Activated B cell treated with CpG ODN at 0.5 μM for 24 hours (primary cell): ENCODE measurements at places on chromosomes 16 and 17.

- no peak for DNase-seq
Measured at GRCh38 chr16:1890024-1890707, 18.2 kb upstream of the MEIOB start.

GRCh38 chr16:10938796-10939648, 3.2 kb downstream of the DEXI start:
- no peak for DNase-seq

DNA sequence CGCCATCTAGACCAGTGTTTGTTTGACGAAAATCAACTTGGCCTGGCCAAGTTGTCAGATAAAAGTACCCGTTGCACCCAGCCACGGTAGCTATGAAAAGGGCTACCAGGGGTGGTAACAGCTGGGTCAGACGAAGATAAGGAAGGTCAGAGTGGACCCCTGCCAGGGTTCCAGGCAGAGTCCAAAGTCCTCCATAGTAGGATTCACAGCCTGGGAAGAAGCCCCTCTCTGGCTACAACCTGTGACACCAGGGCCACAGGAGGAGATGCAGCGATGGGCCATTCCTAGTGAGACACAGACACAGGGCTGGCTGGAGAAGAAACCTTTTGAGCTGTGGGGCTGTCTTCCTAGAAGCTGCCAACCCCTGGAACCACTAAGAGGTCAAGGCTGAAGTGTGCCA, 39.3 kb downstream of the MEAK7 start:
- DNase-seq: no peak

- DNase-seq: no peak
Measured at GRCh38 chr17:16909472-16910246, 62.3 kb downstream of the TNFRSF13B start.

DNA sequence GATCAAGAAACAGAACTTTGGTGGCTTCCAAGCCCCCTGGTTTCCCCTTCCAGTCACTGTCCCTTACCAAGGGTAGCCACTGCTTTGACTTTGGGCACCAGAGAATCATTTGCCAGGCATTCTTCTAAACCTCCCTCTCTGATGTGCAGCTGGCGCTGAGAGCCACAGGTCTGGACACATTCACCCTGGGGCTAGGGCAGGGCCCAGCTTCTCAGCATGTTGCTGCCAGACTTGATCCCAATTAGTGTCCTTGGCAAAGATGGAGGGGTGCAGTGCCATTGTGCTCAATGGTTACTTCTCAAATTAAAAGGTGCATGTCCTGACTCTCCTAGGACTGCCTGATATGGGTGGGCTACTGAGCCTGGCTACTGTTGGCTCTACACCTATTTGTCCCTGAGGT, 7.6 kb upstream of the SLC47A2 start:
- DNase-seq: no peak

DNA sequence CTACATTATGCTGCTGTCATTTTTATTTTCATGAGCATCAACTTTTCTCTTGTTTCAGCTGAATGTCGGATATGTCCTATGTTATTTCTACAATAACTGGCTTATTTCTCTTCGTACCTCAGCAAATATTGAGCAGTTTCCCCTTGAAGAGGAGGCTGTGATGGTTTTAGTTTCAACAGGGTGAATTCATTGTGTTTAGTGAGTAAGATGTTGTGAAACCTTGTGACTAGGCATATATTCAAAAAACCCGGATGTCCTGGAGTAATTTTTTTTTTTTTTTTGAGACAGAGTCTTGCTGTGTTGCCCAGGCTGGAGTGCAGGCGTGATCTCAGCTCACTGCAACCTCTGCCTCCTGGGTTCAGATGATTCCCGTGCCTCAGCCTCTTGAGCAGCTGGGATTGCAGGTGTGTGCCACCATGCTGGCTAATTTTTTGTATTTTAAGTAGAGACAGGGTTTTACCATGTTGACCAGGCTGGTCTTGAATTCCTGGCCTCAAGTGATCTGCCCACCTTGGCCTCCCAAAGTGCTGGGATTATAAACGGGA, 11.1 kb downstream of the CPD start:
- no peak for DNase-seq

DNA sequence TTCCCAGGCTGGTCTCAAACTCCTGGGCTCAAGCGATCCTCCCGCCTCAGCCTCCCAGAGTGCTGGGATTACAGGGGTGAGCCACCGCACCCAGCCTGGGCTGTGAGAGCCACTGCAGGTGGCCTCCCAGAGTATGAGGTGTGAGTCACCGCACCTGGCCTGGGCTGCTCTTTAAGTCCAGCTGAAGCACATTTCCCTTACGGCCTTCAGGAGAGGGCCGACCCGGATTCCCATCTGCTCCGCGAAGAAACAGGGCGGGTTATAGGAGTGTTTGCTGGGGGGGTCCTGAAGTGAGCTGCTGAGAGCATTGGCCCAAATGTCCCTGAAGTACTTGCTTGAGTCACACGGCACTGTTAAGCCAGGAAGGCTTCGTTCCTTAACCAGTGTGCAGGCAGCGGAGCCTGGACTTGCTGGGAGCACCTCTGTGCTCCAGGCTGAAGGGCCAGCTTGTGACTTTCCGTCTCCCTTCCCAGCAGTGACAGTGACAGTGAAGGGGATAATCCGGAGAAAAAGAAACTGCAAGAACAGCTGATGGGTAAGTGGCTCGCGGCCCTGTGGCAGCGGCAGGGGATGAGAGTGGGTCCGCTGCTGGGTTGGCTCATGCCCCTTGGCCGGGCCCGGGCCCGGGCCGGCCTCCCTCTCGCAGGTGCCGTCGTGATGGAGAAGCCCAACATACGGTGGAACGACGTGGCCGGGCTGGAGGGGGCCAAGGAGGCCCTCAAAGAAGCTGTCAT, 7.2 kb downstream of the VPS4A start:
- no peak for DNase-seq

- DNase-seq: no peak
Measured at GRCh38 chr17:67132366-67132765, 88.0 kb downstream of the CACNG1 start.

- no peak for DNase-seq
Measured at GRCh38 chr17:78672005-78672404, 94.8 kb upstream of the DNAH17 start.

GRCh38 chr17:77385750-77386501, 245.2 kb downstream of the SEC14L1 start:
- DNase-seq: no peak

DNA sequence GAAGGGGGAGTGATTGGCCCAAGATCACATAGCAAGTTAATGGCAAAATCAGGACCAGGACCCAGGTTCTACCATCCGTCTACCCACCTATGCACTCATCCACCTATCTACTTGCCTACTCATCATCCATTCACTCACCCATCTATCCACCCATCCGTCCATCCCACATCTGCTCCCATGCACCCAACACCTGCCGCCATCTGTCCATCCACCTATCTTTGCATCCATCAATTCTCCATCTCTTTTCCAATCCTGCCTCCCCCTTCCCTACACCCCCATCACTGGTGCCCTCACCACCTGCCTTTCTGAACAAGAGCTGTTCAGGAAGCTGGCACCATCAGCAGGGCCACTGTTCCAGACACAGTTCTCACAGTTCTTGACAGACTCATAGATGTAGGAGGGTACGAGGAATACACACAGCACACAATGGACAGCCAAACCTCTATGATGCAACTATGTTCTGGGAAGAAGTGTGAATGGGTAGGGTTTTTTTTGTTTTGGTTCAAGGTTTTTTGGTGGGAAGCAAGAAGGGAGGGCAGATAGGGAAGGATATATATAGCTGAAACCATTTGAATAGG, 4.5 kb downstream of the SAMD14 start:
- DNase-seq: no peak

DNA sequence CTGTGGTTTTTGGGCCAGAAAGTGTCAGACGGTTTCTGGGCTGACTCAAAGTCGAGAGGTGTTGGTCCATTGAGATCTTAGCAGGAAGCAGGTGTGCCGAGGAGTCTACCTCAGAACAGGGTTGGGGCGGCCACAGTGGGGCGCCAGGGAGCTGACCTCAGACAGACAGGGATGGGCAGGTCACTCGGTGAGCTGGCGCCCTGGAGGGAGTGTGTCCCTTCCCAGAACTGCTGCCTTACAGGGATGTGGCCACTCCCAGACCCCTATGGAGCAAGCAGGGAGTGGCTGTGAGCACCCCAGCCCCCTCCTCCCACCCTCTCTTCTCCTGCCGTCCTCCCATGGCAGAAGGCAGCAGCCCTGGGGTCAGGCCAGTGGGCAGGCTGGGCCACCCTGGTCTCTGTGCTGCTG, 14.0 kb upstream of the DPEP1 start:
- no peak for DNase-seq

- no peak for DNase-seq
Measured at GRCh38 chr17:12856416-12856815, 67.1 kb downstream of the ARHGAP44 start.

- no peak for DNase-seq
Measured at GRCh38 chr16:73616166-73616753, 568.3 kb upstream of the ZFHX3 start.

GRCh38 chr16:22027633-22028032, 19.7 kb downstream of the MOSMO start:
- DNase-seq: no peak

GRCh38 chr17:17853811-17854447, 17.1 kb upstream of the SREBF1 start:
- no peak for DNase-seq

DNA sequence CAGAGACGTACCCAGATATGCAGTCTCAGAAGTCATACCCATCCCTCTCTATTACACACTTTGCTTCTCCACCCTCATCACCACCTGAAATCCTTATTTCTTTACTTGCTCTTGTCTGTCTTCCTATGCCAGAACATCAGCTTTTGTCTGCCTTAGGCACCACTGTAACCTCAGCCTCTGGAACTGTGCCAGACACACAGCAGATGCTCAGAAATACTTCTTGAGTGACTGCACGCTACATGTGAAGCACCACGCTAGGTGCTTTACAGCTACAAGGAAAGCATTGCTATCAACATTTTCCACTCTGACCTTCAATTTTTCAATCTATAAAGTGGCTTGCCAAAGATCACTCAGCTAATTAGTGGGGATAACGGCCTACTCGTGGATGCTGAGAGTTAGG, 226.8 kb downstream of the CHD9NB start:
- DNase-seq: no peak

DNA sequence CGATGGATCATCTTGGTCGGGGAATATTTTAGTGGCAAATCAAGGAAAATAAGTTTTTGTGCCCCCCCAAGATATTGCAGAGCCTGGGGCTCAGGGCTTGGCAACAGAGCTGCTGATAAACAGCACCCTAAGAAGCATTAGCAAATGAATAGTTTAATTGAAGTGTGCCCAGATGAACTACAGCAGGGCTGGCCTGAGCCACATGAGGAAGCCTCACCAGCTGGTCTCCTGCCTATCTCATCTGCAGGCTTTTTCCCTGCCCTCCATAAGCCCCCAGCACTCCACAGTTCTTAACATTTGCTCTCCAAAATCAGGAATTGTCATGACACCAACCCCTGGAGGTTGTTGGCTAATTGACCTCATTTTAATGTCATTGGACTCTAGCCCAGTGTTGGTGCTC, 480.2 kb downstream of the HS3ST3B1 start:
- DNase-seq: no peak

GRCh38 chr16:1915732-1916639, 2.2 kb downstream of the HS3ST6 start:
- no peak for DNase-seq
